Right forelimb (tissue), 1 donor: ENCODE measurements at places on chromosomes 7 and 10.

- DNase-seq: no peak
Observed at GRCh38 chr10:90889636-90890035, 17.9 kb downstream of the RPP30 start.

- DNase-seq: no peak
Observed at GRCh38 chr7:25181532-25181931, 46.8 kb downstream of the NPVF start.

DNA sequence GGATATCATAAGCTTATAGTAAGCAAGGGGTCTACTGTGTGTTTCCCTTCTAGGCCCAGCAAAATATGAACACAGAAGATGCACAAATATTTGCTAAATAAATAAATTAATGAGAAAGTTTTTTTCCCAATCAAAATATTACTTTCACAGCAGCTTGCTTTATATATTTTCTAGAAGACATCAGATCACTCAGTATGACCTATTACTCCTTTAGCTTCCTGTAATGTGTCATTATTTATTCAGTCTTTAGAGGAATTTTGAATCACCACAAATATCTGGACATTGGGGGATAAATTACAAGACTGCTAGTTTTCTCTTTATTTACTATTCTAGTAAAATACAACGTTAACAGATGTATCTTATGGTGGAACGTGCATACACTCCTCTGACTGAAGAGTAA, 765.8 kb upstream of the POM121L12 start:
- no peak for DNase-seq

DNA sequence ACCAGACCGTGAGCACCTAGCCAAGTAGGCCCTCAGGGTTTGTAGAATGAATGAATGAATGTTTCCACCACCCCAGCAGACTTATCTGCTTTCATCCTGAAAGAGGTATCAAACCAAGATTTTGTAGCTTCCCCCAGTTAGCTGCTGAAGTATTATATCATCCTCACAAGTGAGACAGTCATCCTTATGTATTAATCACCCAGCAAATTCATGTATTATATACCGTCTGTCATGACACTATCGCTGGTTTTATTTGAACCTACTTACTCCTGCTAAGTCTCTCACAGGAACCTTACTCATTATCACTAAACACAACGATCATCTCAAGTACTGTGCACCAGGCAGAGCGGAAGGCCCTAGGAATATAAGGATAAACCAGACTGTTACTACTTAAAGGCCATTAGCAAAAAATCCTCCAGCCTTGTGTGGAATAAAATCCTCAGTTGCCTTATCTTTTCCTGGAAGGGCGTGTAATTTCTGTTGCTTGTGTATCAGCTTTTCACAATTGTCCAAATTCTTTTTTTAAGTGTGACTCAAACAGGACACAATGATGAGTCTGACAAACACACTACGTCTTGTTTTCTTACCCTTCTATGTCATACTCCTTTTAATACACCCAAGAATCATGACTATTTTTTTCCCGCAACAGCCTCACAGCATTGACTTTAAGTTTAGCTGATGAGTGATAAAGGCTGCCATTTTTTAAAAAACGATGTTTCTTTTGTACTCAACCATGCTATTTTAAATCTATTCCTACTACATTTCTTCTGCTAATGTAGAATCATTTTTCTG, 176.1 kb upstream of the KLF14 start:
- DNase-seq: no peak

GRCh38 chr7:127794551-127794950, 142.6 kb downstream of the SND1 start:
- no peak for DNase-seq

DNA sequence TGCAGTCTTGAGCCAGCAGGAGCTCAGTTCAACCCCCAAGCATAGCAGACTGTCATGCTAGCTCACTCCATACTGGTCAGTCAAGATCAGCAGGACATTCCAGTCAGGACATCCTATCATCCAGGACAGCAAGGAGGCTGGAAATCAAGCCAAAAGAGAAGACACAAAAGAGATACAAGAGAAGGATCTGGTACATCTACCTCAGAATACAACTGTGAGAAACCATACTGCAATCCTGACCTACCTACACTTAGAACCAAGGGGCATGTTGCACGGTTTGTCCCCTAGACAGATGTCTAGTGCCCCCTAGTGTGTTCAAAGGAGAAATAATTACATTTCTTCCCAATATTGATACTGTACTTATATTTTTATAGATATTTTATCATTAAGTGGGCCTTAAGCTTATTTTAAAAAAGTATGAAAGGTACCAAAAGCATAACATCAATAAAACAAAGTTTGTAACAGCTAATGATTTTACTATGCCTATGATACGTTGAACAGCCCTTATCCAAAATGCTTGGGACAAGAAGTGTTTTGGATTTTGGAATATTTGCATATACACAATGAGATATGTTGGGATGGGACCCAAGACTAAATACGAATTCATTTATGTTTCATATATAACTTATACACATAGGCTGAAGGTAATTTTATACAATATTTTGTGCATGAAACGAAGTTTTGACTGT, 26.7 kb downstream of the ERCC6 start:
- no peak for DNase-seq

DNA sequence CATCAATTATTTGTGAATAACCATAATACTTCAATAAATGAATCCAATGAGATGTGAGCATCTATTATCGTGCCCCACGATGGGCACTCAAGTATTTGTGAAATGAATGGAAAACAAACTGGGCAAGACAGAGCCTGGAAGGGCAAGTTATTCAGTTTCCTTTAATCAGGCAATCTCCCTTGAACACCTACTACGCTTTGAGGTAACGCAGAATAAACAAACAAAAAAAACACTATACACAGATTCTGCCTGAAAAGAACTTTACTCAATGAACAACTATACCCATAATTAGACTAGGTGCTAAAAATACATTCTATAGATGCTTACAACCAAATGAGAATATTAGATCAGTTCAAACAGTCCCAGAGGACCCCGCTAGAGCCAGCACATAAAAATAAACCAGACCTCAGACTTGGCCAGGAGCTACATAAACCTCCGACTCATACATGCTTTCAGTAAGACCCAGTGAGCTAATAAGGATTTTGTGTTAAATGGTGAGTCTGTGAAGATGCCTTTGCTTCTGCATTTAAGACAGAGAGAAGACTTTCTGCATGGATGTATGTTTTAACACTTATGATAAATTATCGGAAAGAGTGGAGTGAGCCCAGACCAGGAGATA, 121.3 kb downstream of the MPP7 start:
- no peak for DNase-seq

- no peak for DNase-seq
Observed at GRCh38 chr10:118580702-118581101, 14.7 kb downstream of the PRLHR start.

DNA sequence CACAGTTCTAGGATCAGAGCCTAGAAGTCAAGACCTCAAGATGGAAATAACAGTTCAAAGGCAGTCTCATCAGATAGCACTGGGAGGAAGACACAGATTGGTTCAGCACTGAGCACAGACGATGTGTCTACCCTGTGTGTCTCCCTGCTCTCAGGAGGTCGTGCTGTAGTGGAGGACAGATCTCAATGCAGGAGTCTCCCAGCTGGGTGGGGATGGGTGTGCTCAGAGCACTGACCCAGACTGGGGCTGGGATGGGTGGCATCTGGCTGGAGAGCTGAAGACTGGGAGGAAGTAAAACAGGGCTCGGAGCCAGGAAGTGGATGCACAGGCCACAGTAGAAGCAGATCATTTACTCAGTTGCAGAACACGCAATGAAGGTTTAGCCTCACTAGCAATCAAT, 69.5 kb upstream of the GDF10 start:
- no peak for DNase-seq

GRCh38 chr10:46523119-46523961, 33.1 kb downstream of the GPRIN2 start:
- no peak for DNase-seq

DNA sequence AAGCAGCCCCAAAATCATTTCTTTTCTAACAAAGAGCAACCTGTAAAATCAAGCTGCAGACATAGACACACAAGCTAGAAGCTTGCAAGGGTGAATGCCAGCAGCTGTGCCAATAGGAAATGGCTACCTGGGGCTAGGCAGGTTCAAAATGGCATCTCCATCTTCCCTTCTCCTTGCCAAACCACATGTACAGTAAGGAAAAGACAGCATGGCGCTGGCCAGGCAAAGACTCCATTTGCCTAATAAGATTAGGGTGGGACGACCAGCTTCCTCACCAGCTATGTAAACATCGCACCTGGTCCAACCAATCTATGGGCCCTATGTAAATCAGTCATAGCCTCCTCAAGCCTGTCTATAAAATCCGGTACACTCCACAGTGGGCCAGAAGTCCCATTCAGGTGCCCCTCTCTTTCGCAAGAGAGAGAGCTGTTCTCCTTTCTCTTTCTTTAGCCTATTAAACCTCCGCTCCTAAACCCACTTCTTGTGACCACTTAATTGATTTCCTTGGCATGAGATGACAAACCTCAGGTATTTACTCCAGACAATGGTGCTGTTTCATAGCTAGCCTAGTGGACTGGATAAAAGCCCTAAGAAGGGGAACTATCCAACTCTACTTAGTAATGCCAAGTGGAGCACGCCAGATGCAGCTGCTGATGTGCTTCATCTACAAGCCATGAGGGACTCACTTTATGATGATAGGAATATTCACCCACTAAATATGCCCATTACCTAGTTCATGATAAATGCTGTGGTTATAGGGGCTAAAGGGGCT, 44.1 kb downstream of the HTR7 start:
- DNase-seq: no peak

- DNase-seq: peak; percentile 68
Observed at GRCh38 chr7:139016931-139017511, 18.8 kb downstream of the ZC3HAV1L start.

DNA sequence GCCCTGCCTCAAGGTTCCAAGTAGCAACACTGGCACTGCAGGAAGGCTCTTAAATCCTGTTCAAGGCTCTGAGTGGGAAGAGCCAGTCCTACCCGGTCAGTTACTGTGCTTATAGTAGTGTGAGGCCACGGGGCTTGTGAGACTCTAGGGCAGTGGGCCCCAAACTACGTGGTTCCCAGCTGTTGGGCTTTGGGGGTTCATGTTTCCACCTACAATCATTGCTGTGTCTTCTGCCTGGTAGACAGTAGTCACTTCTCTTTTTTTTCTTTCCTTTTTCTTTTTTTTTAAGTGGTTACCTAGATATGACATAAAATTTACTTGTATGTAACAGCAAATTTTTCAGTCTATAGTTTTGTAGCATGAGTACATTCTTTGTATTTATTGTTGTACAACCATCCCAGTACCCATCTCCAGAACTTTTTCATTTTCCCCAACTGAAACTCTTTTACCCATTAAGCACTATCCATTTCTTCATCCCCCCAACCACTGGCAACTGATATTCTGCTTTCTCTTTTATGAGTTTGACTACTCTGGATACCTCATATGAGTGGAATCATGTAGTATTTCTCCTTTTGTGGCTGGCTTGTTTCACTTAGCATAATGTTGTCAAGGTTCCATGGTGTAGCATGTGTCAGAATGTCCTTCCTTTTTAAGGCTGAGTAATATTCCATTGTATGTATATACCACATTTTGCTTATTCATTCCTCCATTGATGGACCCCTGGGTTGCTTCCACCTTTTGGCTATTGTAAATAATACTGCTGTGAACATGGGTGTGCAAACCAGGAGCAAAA, 7.7 kb downstream of the UBTD1 start:
- no peak for DNase-seq

DNA sequence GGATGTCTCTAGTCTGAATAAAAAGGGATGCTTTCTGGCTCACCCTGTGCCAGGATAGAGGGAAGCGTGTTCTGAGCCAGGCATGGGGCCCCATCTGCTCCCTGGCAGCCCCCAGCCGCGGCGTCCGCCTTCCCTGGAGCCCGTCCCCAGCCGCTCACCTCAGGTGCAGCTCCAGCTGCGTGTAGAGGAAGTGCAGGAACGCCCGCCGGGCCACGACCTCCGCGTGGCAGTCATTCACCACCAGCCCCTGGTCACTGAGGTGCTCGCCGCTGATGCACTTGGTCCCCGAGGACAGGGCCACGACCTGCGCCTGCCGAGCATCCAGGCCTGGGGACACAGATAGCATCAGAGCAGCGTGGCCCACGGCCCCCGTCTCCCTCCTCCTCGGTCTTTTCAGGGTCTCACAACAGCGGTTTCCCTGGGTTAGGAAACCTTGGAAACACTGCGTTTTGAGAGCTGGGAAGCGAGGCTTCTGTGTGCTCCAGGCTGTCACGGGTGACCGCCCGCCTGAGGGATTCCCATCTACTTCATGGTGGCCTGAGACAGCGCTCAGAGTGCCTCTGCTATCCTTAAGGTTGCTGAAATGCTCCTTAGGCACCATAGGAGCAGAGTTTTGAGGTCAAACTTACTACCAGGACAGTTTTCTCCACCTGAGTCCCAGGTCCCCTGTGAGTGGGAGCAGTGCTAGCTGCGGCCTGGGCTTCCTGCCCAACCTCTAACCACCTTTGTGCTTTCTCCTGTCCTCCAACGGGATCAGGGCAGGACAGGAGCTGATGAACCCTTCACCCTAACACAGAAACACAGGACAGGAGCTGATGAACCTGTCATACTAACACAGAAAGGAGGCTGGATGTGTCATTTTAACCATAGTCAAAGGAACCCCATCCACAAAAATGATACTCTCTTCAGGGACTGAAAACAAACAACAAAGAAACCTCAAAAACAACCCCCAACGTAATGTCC, 186.1 kb downstream of the WDR37 start:
- DNase-seq: no peak

DNA sequence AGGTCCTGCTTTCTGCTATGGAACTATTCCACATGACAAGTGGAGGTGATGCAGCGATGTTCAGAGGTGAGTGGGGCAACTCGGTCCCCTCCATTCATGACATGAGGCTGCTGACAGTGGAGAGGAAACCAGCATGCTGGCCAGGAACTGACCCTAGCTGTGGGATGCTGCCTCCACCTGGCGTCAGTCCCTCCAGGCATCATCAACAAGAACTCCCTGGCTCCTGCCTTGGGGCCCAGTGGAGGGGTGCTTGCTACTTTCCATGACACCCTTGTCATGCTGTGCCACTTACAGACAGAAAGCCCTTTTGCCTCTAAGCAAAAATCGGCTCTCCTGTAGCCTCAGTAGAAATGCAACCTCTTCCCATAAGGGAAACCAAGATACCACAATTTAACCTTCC, 118.5 kb downstream of the LRRC18 start:
- no peak for DNase-seq

- DNase-seq: no peak
Observed at GRCh38 chr10:44939691-44940401, 19.8 kb upstream of the RASSF4 start.

DNA sequence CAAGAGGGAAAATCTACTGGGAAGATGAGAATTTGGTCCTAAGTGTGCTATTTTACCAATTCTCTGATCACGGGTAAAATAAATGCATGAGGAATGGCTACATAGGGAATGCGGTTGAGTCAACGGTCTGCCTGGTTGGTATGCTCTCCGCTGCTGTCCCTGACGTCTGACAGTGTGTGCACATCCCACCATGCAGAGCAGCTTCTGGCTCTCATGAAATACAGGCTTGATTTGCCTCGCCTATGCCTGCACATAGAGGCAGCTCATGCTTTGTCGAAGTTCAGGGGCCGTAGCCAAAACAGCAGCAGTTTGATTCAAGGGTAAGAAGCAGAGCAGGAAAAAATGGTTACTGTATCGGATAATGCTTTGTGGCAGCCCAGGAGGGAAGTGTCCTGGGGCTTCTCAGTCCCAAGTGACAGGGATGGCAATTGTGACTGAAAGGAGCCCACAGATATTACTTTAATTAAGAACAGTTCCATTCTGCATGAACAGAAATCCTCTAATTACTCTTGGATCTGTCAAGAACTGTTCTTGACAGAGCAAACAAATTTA, 268.4 kb upstream of the SLC26A5 start:
- no peak for DNase-seq

GRCh38 chr10:30974355-30974754, 57.3 kb downstream of the ZNF438 start:
- DNase-seq: no peak
